Omental fat pad (tissue), 4 donors: ENCODE measurements at places on chromosomes 1 and 21. TPM values are rescaled to one million over a fixed set of nuclear protein-coding genes. Genes with fewer than 3 reads are reported as not detected.

The UTS2 gene
- not detected for total RNA-seq

The HSD11B1 gene
- 47.3 TPM for total RNA-seq

The TIE1 gene
- 156 TPM for total RNA-seq

The LAPTM5 gene
- 327 TPM for total RNA-seq
